ENCODE measurements at places on chromosomes 1 and 21.

GRCh38 chr21:29431178-29431577, 132.5 kb downstream of the BACH1 start:
- DNase-seq, result no peak

DNA sequence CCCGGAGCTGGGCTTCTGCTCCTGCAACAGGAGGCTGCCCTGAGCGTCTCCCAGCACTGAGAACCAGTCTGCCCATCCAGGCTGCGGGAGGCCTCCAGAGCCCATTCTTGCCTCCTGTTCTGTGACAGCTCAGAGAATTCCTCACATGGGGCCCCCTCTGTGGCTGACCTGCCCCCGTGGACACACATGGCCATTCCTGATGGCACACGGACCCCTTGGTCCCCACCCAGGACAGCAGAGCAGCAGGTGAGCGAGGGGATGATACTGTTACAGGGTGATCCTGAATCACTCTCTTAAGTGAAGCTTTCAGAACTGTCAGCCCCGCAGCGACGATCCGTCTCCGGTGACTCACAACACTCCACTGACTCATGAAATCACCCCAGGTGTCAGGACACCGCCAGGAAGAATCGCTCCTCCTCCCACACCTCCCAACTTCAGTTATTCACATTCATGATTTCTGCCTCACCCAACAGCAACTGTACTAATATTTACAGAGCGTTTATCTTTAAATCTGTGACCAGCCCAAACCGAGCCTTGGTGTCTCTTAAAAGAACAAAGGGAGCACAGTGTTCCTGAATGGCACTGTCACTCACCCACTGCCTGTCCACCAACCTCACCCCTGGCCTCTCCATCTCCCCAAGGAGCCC, 22.5 kb downstream of the CHD5 start:
- peak; percentile 92 for DNase-seq

DNA sequence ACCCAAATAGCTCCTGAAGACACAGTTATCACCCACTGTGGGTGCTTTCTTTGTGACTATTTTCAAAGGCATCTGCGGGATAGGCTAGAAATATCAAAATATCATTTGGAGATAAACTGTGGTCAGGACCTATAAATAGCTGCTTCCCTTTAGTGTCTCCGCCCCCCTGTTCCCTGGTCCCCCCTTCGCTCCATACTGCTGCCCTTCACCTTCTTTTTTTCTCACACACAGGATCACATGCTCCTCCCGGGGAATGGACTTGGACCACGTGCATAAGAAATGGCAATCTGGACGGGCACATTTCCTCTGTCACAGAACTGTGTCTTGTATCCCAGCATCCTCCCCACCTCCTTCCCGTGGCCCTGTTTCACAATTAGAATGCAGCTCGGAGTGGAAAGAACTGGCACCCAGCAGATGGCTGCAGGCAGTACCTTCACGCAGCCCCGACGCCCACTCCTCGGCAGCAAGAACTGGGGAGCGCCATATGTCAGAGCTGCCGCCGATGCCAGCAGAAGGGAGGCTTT, 68.8 kb upstream of the SSX2IP start:
- no peak for DNase-seq

- no peak for DNase-seq
Measured at GRCh38 chr1:76232666-76233065, 158.1 kb downstream of the ST6GALNAC3 start.

DNA sequence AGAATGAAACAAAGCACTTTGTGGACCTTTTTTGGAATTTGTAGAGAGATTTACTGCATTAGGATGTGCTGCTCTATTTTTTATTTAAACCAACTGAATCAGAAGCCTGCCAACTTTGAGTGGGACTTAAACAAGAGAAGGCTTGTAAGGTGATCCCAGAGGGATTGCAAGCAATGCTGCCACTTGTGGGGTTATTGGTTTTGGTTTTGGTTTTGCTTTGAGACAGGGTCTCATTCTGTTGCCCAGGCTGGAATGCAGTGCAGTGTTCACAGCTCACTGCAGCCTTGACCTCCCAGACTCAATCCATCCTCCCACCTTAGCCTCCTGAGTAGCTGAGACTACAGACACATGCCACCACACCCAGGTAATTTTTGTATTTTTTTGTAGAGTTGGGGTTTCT, 32.2 kb upstream of the GNG5 start:
- no peak for DNase-seq
